ENCODE measurements at places on chromosomes 4 and X.

GRCh38 chrX:97168646-97169045 lies 284.9 kb downstream of the RPA4 start:
- no peak for DNase-seq

- DNase-seq: no peak
These were observed 73.6 kb upstream of the ELOVL6 start for GRCh38 chr4:110271986-110272385.

DNA sequence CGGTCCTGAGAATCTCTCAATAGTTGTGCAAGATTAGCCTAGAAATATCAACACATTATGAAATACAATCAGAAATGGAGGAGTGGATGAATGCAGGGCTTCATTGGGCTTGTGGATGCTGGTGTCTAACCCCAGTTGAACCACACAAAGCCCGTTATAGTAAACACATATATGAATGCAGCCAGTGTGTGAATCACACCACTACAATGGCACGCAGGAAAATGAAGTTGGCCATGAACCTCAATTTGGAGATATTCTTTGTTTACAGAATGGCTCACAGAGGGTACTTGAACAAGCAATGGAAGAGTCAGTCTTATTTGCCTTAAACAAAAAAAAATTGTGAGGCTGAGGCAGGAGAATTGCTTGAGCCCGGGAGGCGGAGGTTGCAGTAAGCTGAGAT lies 57.8 kb downstream of the SOD3 start:
- DNase-seq: no peak

DNA sequence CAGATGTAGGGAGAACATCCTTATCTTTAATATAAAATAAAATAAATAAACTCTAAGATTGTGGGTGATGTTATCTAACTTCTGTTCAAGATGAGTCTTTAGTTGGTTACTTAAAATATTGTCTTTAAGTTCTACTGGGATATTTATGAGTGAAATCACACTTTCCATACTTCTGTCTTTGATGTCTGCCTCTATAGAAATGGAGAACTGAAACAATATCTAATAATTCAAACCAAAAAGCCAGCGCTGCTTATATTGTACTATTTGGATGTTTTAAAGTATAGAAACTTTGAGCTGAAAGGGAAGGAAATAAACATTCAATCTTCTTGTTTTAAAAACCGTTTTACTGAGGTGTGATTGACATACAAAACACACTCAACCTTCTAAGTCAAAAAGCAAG lies 44.8 kb upstream of the RPS6KA3 start:
- DNase-seq: no peak

DNA sequence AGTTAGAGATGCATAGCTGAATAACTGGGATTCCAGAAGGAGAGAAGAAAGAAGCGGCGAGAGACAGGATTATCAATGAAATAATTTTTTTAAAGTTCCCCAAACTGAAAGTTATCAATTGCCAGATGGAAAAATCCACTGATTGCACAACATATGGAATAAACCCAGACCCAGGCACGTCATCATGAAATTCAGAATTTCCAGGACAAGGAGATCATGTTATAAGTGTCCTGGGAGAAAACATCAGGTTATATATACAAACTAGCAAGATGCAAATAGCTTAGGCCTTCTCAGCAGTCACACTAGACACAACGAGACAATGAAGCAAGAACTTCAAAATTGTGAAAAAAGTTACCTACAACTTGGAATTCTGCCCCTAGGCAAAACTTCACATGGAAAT lies 200.0 kb downstream of the PALLD start:
- no peak for DNase-seq

GRCh38 chrX:103640401-103641155 lies 11.8 kb downstream of the TCEAL1 start:
- no peak for DNase-seq

- DNase-seq: no peak
These were observed 9.4 kb downstream of the ADH6 start for GRCh38 chr4:99209671-99210070.

GRCh38 chr4:175308236-175308635 lies 390.1 kb downstream of the ADAM29 start:
- DNase-seq: no peak

- DNase-seq: no peak
These were observed 1490.1 kb upstream of the IGFBP7 start for GRCh38 chr4:58600290-58600689.

- DNase-seq: no peak
These were observed 86.1 kb downstream of the SOWAHB start for GRCh38 chr4:76811604-76812412.

- no peak for DNase-seq
These were observed 70.4 kb upstream of the ANXA3 start for GRCh38 chr4:78481180-78481579.

DNA sequence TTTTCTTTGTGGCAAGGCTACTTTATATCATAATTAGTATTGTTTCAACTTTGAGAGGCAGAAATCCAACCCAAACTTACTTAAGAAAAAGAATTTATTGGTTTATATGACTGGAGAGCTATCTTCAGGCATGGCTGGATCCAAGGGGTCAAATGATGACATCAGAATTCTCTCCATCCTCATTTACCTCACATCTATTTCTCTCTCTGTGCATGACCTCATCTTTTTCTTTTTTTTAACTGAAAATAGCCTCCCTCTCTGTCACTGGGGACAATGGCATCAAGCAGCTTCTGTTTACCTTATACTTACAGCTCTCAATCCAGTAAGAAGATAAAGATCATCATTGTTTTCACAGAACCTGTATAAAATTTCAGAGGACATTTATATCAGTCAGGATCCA lies 12.0 kb upstream of the EXOC1L start:
- no peak for DNase-seq

DNA sequence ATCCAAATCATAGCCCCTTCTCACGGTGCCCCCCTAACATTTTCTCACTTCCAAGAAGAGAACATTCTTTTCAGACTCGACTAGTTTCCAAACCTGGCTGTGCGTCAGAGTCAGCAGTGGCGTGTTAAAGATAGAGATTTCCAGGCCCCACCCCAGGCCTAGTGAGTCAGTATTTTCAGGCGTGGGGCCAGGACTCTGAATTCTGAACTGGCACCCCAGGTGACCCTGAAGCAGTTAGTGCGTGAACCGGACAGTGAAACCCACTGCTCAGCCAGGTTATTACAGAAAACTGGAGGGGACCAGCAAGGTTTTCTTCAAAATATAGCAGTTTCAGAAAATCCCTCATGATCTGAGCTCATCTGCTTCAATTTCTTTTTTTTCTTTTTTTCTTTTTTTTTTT lies 35.0 kb upstream of the BCOR start:
- no peak for DNase-seq

DNA sequence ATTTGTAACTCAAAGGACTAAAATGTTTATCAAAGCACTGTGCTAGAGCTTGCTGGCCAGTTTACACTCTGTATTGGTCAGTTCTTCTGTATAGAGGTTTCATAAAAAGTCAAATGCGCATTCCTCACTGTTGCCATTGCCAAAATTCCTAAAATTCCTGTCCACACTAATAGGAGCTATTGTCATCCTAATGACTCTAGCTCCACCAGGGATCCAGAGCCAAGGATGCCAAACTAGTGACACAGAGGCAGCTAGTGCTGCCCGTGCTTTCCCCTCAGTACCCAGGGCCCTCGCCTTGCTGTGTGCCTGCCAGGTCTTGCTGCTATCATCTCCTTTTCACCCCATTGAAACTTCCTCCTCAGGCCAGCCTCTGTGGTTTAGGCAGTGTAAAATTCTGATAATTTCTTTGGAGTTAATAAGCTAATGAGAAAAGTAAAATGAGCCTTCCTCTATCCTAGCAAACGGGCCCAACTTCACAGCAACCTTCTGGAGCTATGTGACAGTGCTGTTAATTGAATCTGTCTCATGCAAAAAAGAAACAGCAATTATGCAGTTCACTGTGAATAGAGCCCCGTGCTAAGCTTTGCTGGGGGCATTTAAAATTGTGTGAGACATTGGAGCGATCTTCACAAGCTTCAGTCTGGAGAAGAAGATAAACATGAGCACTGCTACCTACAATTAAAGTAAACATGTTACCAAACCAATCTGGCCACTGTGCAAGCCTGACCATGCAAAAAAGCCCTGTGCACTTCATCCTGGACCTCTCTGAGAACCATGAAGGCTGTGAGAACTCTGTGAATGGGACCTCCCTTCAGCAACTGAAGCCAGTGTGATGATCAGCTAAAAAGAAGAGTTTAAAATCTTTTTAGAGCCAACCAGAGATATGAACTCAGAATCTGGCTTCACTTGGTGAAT lies 43.1 kb upstream of the FGF2 start:
- no peak for DNase-seq
